ENCODE measurements at places on chromosomes 5 and 9. TPM values are rescaled to one million over a fixed set of nuclear protein-coding genes. Genes with fewer than 3 reads are reported as not detected.

GRCh38 chr9:131290036-131290766 lies 678 bp downstream of the PLPP7 start:
- DNase-seq = no peak

DNA sequence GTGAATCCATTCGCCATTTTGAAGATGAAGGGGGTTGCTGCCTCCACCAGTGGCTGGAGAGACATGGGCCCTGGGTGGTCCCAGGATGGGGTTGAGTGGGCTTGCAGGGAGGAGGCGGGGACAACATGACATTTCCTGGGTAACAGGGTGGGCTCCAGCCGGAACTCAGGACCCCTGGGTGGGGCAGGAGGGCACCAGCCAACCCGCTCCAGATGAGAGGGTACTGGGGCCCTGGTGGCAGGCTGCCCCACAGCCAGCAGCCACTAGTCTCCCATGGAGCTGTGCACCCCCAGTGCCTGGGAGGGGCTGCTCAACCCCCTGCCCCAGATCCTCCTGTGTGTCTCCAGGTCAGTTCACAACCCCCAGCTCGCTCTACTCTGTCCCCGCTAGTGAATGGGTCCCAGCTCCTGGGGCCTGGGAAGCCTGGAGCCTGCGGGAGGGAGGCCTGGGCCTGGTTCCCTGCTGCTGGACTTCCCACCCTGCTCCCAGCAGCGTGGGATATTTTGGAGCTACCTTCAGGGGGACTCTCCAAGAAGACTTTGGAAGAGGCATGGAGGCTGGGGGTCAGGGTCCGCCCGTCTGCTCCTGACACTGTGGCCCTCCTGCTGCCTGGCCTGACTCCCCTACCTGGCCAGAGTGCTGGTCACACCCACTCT lies 55.9 kb downstream of the AHRR start:
- DNase-seq = no peak

DNA sequence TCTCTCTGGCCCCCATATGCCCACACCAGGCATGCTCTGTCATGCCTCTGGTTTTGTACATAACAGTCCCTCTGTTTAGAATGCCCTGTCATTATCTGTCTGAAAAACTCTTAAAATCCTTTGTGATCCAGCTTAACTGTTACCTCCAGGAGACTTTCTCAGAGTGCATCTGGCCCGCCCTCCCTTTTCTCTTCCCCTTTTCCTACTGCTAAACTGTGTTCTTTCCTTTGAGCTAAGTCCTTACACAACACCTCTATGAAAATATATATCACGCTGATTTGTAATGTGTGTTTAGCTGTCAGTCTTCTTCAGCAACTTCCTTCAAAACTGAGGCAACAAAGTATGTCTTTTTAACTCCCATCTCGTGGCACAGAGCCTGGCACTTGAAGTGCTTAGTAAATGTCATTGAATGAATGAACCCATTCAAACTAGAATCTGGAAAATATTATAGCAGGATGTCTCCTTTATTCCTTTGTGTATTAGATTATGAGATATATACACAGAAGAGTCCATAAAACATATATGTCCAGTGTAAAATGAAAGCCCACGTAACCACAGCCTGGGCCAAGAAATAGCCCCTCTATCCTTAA lies 166.2 kb upstream of the KLF9 start:
- no peak for DNase-seq

- no peak for DNase-seq
Observed at GRCh38 chr5:91142386-91142785, 240.7 kb downstream of the ARRDC3 start.

GRCh38 chr9:108515856-108516255 lies 339.9 kb downstream of the ACTL7B start:
- DNase-seq = no peak

GRCh38 chr9:107816561-107817021 lies 327.0 kb upstream of the KLF4 start:
- DNase-seq = no peak

DNA sequence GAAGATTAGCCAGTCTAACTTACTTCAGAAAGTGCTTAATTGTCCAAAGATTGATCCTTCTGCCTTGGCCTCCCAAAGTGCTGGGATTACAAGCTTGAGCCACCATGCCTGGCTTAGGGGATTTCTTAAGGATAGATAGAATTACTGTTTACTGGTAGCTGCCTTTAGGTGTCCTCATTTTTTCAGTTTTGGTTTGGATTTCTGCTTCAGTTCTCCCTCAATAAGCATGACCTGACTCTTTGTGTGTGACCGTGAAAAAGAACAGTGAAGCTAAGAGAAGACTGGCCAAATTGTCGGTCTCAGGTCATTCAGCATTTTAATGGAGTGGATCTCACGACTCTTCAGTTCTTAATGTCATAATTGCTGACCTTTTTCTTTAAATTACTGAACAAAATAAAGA lies 22.9 kb upstream of the CMYA5 start:
- no peak for DNase-seq

DNA sequence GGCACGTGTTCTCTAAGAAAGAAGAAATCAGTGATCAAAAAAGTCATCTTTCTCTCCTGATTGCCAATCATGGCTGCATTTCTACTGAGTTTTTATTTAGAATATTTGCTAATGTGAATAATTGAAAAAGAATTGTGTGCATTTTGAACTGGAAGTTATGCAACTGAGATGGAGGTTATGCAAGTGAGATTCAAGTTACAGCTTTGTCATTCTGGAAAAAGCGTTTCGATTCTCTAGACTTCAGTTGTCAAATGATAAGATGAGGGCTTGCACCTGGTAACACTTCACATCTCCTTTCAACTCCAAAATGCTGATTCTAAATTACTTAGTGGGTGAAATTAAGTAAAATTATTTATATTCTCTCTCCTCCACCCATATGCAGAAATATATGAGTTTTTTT lies 36.4 kb downstream of the C6 start:
- DNase-seq = no peak

GRCh38 chr9:126347093-126347492 lies 20.5 kb downstream of the MVB12B start:
- peak; percentile 69 for DNase-seq

DNA sequence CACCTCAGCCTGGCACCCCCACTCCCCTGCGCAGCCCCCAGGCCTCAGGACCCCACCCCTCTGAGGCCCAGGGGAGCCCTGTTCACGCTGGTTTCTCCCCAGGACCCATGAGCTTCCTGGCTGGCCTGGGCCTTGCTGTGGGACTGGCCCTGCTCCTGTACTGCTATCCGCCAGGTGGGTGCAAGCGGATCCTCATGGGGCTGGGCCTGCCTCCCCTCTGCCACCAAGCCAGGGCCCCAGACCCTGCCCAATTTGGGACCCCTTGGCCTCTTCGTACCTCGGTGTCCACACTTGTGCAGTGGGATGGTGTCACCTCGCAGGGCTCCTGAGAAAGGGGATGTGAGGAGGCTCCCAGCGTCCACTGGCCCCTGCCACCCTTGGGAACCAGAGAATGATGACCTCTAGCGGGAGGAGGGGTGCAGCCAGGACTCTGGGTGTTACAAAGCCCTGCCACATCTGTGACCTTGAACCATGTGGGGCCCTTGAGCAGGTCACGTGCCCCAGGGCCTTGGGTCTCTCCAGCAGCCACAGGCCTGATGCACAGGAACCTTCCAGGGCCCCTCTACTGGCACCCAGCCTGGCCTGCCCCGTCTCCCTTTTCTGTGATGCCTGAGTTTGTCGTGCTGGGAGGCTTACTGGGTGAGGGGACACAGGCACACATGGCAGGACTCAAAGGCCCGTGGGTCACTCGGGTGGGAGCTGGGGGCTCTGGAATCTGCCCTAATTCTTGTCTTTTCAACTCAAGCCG lies 16.3 kb downstream of the CARD19 start:
- DNase-seq = no peak

DNA sequence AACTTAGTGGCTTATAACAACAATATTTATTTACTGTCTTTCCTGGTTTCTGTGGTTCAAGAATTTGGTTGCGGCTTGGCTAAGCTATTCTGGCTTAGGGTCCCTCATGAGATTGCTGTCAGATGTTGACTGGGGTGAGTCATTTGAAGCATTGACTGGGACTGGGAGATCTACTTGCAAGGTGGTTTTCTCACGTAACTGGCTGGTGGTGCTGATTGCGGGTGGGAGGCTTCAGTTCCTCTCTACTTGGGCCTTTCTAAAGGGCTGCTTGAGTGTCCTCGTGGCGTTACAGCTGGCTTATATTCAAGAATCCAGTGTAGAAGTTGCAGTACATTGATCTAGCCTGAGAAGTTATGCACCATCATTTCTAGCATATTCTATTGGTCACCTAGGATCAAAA lies 218.5 kb upstream of the ELAVL2 start:
- DNase-seq = no peak

GRCh38 chr5:121949885-121950284 lies 11.9 kb upstream of the SRFBP1 start:
- peak; percentile 31 for DNase-seq

- no peak for DNase-seq
Observed at GRCh38 chr9:125421166-125421565, 159.5 kb downstream of the GAPVD1 start.

GRCh38 chr9:136803551-136804508 lies 3.9 kb upstream of the RABL6 start:
- no peak for DNase-seq

GRCh38 chr5:50968356-50969149 lies 302.1 kb downstream of the PARP8 start:
- DNase-seq = no peak

DNA sequence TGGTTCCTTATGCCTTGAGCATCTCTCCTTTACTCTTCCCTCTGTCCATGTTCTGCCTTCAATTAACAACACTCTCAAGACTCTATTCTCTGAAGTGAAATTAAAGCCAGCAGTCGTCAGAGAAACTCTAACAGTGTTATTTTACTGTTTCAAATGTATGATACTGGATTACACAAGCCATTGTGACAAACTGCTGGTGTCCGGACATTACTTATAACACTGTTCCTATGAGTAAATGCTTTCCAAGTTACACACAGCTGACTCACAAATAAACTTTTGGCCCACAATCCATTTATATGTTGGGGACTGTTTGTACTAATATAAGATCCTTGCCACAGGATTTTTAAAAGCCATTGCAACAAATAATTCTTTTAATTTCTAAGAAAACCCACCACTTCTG lies 63.2 kb upstream of the GHR start:
- DNase-seq = no peak

Gene WWC1
- 0.54 TPM for total RNA-seq

Gene WNK2
- under 0.01 TPM for total RNA-seq

Gene ADGRD2
- total RNA-seq = under 0.01 TPM

Gene FOXI1
- total RNA-seq = not detected

Gene LRRC70
- total RNA-seq = 48.7 TPM

Gene SLC6A3
- total RNA-seq = not detected

Gene ASPN
- total RNA-seq = not detected

Gene LEAP2
- 0.81 TPM for total RNA-seq

Gene BTNL9
- under 0.01 TPM for total RNA-seq

Gene UNC13B
- total RNA-seq = 6.2 TPM

Gene SAXO1
- under 0.01 TPM for total RNA-seq

Gene DRD1
- total RNA-seq = not detected

Gene FAM151B
- total RNA-seq = 0.81 TPM
